NCI-H1092 treated with DMSO at 0.1 percent for 48 hours (cell line): ENCODE measurements at places on chromosomes 7 and 10.

DNA sequence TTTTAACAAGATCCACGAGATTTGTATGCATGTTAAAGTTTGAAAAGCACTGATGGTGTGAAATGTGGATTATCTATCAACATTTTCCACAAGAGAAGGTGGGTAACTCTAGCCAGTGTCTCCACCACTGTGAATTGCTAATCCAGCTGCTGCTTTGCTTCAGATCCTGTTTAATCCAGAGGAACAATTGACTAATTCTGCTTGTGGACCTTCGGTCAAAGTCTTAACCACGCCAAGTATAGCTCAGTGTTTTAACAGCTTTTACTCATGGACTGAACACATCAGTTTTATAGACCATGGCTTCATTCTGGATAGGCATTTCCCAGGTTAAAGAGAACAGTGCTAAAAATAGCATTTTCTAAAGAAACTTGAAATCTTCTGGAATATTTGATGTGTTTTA, 23.5 kb downstream of the ADK start:
- no peak for DNase-seq

DNA sequence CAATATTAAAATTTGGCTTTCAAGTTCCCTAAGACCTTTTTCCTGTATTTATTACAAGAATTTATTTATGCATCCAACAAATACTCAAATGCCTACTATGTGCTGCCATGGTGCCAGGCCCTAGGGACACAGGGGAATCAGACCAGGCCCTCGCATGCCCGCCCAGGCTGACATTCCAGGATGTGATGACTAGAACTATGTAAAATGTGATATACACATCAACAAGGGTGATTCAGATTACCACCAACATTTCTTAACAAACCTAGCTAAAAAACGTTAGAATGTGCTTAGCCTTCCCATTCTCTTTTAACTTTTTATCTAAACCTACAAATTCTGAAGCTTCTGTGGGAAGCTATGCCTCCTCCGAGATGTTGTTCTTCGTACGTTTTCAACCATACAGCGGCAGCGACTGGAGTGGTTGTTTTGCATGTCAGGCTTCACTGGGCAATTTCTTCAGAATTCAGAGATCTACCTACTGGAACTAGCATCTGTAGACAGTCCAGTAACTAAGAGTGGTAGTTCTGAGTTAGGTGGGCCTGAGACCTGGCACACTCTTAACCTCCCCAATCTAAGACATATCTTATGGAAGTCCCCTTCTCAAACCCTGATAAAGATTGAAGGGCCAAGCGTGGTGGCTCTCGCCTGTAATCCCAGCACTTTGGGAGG, 22.1 kb downstream of the GNA12 start:
- no peak for DNase-seq

GRCh38 chr10:4943821-4944220, 19.4 kb upstream of the AKR1C1 start:
- DNase-seq: no peak

GRCh38 chr10:78742730-78743615, 325.8 kb upstream of the ZMIZ1 start:
- DNase-seq: no peak

- no peak for DNase-seq
Observed at GRCh38 chr7:30312178-30312577, 27.8 kb downstream of the ZNRF2 start.

DNA sequence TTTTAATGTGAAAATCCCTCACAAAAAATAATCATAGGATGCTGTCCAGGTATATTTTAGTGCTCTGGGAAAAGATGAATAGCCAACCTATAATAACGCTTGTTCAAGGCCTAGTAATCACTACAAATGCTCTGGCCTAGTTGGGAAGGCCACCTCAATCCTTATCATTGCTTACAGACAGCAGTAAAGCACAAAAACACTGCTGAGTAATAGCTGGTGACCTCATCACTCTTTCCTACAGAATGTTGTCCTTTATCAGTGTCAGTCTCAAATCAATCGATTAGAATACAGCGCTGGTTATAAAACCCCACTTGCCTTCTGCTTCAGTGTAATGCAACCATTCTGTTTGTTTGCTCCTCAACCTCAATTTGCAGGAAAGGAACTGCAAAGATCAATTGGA, 72.6 kb upstream of the STEAP1 start:
- no peak for DNase-seq

- DNase-seq: no peak
Observed at GRCh38 chr7:99380823-99381663, 6.5 kb downstream of the ARPC1B start.

- no peak for DNase-seq
Observed at GRCh38 chr10:48568546-48568945, 36.3 kb downstream of the ARHGAP22 start.
